ENCODE measurements at places on chromosomes 16 and 17.

GRCh38 chr17:65898651-65899050 is 293.3 kb downstream of the CEP112 start:
- DNase-seq, result no peak

DNA sequence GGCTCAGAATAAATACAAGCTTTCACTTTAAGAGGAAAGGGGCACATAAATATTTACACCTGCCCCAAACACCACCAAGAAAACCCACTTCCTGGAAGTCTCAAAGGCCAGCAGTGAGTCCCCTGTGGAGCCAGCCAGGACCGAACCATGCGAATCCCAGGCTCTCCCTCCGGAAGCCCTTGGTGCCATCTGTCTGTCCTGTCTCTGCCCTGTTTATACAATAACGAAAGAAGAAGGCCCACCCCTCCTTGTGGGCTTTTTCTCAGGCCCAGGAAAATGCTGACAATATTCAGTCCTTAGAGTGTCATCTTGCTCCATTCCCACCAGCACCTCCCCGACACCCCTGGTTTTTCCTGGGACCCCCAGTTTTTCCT is 3.6 kb upstream of the SLC6A4 start:
- no peak for DNase-seq

- DNase-seq, result no peak
Observed at GRCh38 chr17:16091773-16092172, 92.1 kb downstream of the TTC19 start.

DNA sequence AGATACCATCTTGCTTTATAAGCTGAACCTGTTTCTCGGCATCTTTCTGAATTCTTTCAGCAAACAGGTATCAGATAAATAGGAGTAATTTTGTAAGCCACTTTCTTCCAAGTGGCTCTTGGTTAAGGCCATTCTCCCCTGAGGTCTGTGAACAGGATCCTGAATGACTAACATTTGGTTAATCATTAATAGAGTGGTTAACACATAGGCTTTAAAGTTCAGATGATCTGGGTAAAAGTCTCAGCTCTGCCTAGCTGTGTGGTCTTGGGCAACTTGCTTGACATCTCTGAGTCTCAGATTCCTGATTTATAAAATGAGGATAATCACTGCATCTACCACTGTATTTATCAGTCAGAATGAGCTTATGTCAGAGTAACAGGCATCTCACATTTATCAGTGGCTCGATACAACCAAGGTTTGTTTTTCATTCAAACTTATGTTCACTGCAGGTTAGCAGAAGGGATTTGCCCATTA is 44.4 kb upstream of the ANKFN1 start:
- no peak for DNase-seq

DNA sequence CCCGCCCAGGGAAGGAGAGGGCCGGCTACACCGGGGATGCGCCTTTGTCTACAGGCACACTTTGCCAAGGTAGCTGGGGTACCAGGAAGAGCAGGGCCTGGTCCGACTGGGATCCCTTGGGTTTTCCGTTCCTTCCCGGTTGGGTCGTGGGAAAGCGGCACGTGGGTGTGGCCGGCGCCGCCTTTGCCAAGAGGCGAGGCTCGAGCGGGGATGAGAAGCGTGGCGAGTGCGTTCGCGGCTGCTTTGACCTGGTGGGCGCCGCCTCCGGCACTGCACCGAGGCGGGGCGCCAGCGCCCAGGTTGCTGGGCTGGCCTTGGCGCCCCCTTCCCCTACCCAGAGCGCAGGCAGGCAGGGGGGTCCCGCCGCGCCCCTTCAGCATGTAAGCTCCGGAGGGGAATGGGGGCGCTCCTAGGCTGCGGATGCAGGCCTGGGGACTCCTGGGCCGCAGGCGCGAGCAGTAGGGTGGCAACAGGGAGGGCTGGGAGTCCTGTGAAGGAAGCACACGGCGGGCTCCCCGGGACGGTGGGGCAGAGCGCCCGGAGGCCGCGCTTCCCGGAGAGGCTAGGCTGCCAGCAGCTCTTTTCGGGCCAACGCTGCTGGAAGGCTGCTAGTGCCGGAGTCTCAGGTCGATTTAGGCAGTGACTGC is 2.0 kb downstream of the HAS3 start:
- DNase-seq, result no peak

- DNase-seq, result no peak
Observed at GRCh38 chr17:64155129-64155528, 25.2 kb upstream of the ERN1 start.

GRCh38 chr17:33381201-33381600 is 88.1 kb upstream of the ASIC2 start:
- DNase-seq, result no peak

- no peak for DNase-seq
Observed at GRCh38 chr17:77254951-77255825, 114.4 kb downstream of the SEC14L1 start.

GRCh38 chr17:10756619-10757018 is 26.8 kb upstream of the TMEM220 start:
- no peak for DNase-seq

GRCh38 chr16:29996766-29997250 is 767 bp downstream of the INO80E start:
- DNase-seq, result no peak

DNA sequence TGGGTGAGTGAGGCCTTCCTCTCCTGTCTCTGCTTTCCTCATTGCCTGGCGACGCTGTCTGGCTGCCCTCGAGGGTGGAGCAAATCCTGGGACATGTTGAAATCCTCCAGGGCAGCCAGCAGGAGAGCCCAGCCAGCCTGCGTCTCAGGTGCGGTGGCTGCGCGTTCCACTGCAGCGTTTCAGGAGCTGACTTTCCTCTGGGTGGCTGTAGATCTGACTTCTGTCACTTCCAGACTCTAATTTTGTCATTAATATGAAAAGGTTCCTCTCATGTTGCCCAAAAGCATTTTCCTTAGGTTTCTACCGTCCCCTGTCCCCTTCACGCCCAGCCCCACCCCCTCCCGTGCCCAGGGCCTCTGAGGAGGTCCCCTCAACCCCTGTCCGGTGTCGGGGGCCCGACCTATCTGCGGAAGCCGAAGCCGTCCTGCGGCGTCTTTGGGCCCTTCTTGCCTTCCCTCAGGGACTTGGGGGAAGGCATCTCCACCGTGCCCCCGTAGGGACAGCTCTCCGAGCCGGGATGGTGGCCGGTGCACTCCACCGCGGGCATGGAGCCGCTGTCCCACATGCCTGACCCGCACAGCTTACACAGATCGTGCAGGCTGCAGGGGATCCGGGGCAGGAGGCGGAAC is 95.1 kb downstream of the TBC1D16 start:
- no peak for DNase-seq

DNA sequence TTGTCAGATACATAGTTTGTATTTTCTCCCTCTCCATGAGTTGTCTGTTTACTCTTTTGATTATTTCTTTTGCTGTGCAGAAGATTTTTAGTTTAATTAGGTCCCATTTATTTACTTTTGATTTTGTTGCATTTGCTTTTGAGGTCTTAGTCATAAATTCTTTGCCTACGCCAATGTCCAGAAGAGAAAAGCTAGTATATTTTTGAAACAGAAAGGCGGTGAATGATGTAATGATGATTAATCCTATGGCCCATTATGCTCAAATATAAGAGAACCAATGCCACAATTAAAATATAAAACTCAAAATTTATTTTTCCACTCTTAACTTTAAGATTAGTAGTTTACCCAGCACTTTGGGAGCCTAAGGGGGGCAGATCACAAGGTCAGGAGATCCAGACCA is 59.8 kb upstream of the SMIM36 start:
- DNase-seq, result no peak

DNA sequence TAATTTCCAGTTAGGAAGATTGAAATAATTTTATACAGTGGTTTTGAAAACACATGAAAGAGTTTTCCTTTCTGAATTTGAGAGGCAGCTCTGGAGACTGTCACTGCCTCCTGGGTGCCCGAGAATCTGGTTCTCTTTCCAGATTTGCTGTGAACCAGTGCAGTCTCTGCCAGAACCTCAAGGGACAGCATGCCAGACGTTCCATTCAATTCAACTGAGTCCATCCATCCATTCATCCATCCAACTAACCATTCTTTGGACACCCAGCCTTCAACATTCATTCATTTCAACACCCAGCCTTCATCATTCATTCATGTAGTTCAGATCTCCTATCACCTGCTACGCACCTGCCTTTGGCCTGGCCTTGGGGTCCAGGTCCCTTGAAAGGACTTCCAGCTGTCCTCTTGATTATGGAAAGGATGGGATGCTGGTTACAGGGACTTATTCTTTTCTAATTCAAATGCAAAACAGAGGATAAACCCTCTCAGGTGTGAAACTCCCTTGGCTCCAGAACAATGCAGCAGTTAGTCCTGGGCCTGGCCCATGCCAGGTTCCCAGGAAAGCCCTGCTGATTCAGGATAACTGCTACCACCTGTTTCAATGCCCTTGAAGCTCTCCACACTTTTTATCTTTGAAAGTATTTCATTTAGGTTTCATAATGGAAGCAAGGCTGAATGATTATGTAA is 68.7 kb downstream of the WSCD1 start:
- DNase-seq, result no peak

DNA sequence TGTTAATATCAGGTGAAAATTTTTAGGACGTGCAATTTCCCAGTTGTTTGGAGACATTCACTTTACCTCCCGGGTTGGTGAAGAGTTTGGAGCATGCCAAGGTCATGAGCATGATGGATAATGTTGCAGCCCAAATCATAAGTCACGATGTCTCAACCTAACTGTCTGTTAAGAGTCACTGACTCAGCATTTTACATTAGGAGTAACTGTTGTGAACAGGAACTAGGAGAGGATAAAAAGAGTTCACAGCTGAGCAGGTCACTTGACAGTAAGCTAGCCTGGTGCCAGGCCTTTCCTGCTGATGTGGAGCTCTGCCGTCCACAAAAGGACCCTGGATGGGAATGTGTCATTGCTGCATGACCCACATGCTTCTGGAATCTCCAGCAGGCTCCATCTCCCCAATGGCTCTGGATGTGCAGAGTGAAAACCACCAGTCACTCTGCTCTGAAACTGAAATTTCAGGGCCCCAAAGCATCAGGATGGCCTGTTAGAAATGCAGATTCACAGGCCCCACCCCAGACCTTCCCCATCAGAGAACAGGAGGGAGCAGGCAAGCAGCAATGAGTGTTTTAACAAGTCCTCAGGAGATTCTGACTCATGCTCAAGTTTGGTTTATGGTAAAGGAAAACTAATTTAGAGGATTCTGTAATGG is 371.6 kb upstream of the MAF start:
- DNase-seq, result no peak

DNA sequence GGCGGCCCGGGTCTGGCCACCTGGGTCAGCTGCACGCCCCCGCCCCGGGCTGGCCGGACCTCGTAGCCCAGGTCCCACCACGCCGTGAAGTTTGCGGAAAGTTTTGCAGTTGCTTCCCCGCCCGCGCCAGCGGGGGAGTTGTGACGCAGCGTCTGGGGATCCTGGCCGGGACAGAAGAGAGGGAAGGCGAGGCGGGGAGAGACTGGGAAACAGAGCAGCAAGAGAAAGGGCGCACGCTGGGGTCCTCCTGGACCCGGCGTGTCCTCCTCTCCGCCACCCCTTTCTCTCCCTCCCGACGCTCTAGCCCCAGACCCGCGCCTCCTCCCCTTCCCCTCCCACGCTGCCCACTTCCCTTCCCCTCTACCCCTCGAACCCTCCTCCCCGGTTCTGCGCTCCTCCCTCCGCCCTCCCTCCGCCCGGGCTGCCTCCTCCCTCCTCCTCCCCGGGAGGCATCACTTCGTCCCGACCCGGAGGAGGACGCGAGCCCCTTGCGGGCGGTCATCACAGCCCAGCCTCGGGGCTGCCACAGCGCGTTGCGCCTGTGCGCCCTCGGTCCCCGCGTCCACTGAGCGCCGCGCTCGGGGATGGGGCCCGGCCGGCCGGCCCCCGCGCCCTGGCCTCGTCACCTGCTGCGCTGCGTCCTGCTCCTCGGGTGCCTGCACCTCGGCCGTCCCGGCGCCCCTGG is at the start of gene MRC2:
Gene MRC2 (plus strand): TSS at position 452 of the 685 bp plus-strand sequence. CDS start 133 bp downstream, at position 585.
- no peak for DNase-seq

GRCh38 chr16:57472665-57473060 is 10.2 kb downstream of the POLR2C start:
- DNase-seq, result no peak

- no peak for DNase-seq
Observed at GRCh38 chr17:77708936-77709335, 249.6 kb upstream of the TNRC6C start.

DNA sequence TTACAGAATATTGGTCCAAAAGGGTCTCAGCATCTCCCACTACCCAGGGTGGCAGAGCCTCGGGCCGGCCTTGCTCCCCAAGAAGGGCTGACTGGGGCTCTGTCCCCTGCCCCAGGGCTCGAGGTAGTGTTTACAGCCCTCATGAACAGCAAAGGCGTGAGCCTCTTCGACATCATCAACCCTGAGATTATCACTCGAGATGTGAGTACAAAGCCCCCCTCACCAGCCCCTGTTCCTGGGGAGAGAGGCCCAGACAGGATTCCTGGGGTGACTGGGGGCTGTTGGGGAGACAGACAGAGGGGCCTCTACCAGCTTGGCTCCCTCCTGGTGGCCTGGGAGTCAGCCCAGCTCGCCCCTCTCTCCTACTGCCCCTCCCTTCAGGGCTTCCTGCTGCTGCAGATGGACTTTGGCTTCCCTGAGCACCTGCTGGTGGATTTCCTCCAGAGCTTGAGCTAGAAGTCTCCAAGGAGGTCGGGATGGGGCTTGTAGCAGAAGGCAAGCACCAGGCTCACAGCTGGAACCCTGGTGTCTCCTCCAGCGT is 6.1 kb upstream of the NLRC5 start:
- no peak for DNase-seq

DNA sequence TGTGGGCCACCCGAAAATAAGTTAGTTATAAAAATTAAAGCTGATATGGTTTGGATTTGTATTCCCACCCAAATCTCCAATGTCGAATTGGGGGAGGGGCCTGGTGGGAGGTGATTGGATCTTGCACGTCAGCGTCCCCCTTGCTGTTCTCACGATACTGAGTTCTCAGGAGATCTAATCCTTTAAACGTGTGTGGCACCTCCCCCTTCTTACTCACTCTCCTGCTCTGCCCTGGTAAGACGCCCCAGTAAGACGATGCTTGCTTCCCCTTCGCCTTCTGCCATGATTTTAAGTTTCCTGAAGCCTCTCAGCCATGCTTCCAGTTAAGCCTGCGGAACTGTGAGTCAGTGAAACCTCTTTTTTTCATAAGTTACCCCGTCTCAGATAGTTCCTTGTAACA is 35.4 kb downstream of the SYCE1L start:
- DNase-seq, result no peak

DNA sequence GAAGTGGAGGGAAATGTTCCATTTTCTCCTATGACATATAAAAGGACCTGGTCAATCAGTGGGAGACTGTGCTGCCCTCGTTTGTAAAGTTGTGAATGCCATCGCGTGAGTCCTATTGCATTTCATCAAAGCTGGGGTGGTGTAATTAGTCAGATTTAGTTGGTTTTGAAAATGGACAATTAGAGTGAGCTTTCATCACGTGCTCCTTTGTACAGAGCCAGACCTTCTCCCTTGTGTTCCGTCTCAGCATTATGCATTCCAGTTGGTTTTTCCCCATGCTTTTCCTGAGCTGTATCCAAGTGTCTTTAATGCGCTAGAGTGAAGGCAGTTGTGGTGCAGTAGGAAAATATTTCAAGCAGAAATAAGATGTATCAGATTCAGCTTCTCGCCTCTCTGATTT is 10.4 kb downstream of the SEC14L1 start:
- no peak for DNase-seq
